ENCODE measurements at places on chromosomes 7 and 10. TPM values are rescaled to one million over a fixed set of nuclear protein-coding genes. Genes with fewer than 3 reads are reported as not detected.

MYO1G gene
- 1.1 TPM for total RNA-seq

INTS1 gene
- total RNA-seq = 50.4 TPM

LRRC17 gene
- total RNA-seq = 0.32 TPM

SYPL1 gene
- total RNA-seq = 131 TPM

SNCG gene
- 8.2 TPM for total RNA-seq

SFMBT2 gene
- 1.3 TPM for total RNA-seq

PHYHIPL gene
- total RNA-seq = not detected

FAM24B gene
- total RNA-seq = 2.0 TPM

H2BK1 gene
- not detected for total RNA-seq

HIBADH gene
- 9.8 TPM for total RNA-seq

FGFR2 gene
- total RNA-seq = 27.4 TPM

LIPJ gene
- 0.12 TPM for total RNA-seq

HIPK2 gene
- 39.5 TPM for total RNA-seq

GIMAP8 gene
- total RNA-seq = 1.6 TPM

NRCAM gene
- 10.9 TPM for total RNA-seq

SLC26A5 gene
- not detected for total RNA-seq

PAPOLB gene
- total RNA-seq = not detected
